Caudate nucleus (tissue), 63 donors: ENCODE measurements at places on chromosomes 1 and 21.

DNA sequence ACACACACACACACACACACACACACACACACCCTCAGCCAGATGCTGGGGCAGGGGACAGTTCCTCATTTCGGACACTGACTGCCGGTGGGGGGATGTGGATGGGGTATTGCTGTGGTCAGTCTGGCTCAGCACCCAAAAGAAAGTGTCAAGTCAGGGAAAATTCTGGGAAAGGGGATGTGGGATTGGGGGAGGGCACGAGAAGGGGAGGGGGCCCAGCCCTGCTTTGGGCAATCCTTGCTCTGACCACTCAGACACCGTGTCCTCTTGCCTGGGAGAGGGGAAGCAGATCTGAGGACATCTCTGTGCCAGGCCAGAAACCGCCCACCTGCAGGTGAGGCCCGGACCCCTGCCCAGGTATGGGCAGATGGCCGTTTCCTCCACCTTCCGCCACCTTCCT is at the start of gene C1QC:
Gene C1QC (plus strand): TSS at position 253 of the 400 bp plus-strand sequence. CDS start 391 bp downstream, outside the sequence.
- peak; percentile 30 for DNase-seq

GRCh38 chr1:157272729-157273524 is 134.7 kb upstream of the ETV3 start:
- DNase-seq = no peak

DNA sequence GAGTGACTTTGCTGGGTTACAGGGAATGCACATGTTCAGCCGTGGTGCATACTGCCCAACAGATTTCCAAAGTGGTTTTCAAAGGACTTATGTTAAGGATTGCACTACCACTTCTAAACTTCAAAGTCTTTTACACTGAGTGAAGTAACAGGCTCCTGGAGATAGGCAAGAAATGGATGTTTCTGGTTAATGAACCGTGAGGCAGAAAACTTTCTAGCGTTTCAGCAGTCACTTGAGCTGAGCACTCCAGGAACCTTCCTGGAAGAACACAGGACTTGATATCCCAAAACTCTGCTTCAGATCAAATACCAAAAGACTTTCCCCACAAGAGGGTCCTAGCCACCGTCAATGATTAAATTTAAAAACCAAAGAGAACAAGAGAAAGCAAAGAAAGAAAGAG is 74.3 kb upstream of the ATP1A1 start:
- no peak for DNase-seq

- no peak for DNase-seq
Measured at GRCh38 chr21:35081861-35082260, 32.8 kb upstream of the RUNX1 start.
